ENCODE measurements at places on chromosomes 7 and 10. TPM values are rescaled to one million over a fixed set of nuclear protein-coding genes. Genes with fewer than 3 reads are reported as not detected.

- peak; percentile 29 for DNase-seq
Observed at GRCh38 chr7:149732611-149733010, 40.8 kb downstream of the ZNF467 start.

- no peak for DNase-seq
Observed at GRCh38 chr7:139854803-139855497, 25.9 kb downstream of the TBXAS1 start.

DNA sequence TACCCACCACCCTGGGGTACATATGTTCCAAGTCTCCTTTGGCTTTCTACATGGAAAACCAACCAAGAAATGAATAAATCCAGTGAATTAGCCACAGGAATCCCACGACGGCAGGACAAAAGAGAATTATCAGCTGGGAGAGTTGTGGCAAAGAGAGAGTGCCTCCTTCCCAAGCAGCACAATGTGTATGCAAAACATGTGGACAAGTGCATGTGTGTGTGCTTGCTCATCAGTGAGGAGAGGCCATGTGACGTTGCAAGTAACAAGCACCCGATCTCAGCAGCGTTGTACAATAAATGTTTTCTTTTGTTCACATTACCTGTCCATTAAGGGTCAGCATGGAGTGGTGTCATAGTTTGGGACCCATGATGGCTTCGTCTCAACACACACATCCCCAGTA, 50.0 kb upstream of the EMX2 start:
- DNase-seq: no peak

Gene SEMA3A
- 0.25 TPM for total RNA-seq

GRCh38 chr7:148958061-148958460, 70.2 kb downstream of the PDIA4 start:
- DNase-seq: no peak

DNA sequence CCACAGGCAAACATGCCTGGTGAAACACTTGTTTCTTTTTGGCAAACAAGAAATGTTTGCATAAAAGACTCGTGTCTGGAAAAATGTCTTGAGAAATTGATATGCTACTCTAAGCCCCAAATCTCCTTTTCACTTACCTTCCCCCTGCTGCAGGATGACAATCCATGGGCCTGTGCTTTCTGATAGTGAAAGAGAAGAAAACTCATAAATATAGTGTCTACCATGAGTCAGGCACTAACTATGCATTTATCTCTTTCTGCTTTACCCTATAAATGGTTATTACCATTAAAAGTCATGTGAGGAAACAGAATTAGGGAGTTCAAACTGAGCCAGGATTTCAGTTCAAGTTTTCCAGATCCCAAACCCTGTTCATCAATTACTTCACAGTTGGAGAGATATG, 6.6 kb upstream of the TARP start:
- no peak for DNase-seq

Measured in liver (tissue), 10 donors.